ENCODE measurements at places on chromosomes 5 and 9. TPM values are rescaled to one million over a fixed set of nuclear protein-coding genes. Genes with fewer than 3 reads are reported as not detected.

Gene PDLIM4
- polyA plus RNA-seq, result 5.9 TPM

Gene PTPRD
- 2.7 TPM for polyA plus RNA-seq

Gene PCDHGC3
- 3.0 TPM for polyA plus RNA-seq

Gene ESM1
- not detected for polyA plus RNA-seq

Gene PCDHGB2
- polyA plus RNA-seq, result 0.37 TPM

Gene IGIP
- polyA plus RNA-seq, result 8.3 TPM

Gene COL23A1
- polyA plus RNA-seq, result 1.4 TPM

DNA sequence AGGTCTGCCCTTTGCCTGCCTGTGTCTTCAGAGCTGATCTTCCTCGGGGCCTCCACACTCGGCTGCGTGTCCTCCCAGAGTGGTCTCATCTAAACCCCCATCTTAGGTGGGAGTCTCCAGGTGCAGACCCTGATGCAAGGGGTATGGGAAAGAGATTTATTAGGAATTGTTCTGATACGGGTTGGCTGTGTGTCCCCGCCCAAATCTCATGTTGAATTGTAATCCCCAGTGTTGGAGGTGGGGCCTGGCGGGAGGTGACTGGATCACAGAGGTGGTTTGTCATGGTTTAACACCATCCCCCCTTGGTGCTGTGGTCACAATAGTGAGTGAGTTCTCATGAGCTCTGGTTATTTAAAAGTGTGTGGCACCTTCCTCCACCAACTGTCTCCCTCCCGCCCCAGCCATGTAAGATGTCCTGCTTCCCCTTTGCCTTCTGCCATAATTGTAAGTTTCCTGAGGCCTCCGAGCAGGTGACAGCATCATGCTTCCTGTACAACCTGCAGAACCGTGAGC lies 208.4 kb downstream of the AOPEP start:
- DNase-seq, result no peak

- peak; percentile 39 for DNase-seq
These were observed 603 bp downstream of the PPIP5K2 start for GRCh38 chr5:103120607-103121200.

DNA sequence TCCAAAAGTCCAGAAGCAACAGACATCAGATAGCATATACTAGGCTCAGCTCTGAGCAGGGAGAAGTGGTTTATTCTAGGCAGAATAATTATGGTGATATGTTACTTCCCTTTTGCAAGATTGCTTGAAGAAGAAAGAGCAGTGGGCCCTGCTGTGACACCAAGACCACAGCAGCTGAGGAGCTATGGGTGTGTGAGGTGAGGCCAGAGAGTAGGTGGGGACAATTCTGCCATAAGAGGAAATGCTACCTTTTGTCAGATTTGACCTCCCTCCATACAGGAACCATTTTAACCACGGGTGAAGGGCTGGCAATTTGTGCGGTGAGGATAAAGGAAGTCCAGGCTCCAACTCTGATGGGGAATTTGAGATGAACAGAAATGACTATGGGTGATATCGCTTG lies 51.3 kb downstream of the TNFSF15 start:
- no peak for DNase-seq

DNA sequence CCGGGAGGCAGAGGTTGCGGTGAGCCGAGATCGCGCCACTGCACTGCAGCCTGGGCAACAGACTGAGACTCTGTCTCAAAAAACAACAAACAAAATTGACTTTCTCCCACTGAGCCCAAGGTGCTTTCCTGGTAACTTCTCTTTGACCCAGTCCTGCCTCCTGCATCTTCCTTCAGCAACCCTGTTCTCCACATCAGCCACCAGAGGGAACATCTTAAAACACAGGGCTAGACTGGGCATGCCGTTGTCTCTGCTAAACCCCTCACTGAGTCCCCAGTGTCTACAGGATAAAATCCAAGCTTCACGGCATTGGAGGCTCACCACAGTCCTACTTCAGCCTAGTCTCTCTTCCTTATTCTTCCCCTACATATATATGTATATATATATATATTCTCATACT lies 39.8 kb upstream of the KCNMB1 start:
- no peak for DNase-seq

- no peak for DNase-seq
These were observed 21.7 kb downstream of the CDH10 start for GRCh38 chr5:24623031-24623430.

GRCh38 chr5:147804334-147804733 lies 21.8 kb upstream of the JAKMIP2 start:
- no peak for DNase-seq

DNA sequence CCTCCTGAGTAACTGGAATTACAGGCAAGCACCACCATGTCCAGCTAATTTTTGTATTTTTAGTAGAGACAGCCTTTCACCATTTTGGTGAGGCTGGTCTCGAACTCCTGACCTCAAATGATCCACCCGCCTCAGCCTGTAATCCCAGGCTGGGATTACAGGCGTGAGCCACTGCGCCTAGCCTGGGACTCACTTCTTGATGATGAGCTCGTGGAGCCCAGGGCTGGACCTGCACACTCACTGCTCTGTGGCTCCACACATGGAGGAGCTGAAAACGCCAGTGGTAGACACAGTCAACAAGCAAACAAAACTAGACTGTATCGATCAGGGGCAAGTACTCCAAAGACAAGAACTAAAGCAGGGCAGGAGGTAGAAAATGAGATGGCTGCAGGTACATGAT lies 59.8 kb upstream of the RPL26L1 start:
- no peak for DNase-seq

GRCh38 chr5:145198525-145199260 lies 636.4 kb downstream of the PRELID2 start:
- DNase-seq, result no peak
